Stimulated activated naive B cell treated with anti-CD40 and anti-IgM and Interleukin-4, amounts not matched to agents 10 μg/mL and 1 μg/mL and 100 μg/mL, for 72 hours (primary cell): ENCODE measurements at places on chromosomes 16 and 17.
A peak's percentile ranks its signal among the peaks of the same experiment; 100 is the strongest.

- no peak overlapping the region for H3K4me3 ChIP-seq
- peak overlapping the region; percentile 1 for H3K27ac ChIP-seq
- no peak for DNase-seq
- peaks cover 40% of the 10 kb centered on the region for H3K36me3 ChIP-seq
- no peaks in the 10 kb centered on the region for H3K27me3 ChIP-seq
Measured at GRCh38 chr16:89898201-89898967, 20.3 kb upstream of the MC1R start.

- H3K36me3 ChIP-seq: no peaks in the 10 kb centered on the region
- no peak overlapping the region for H3K27ac ChIP-seq
- no peak for DNase-seq
- H3K27me3 ChIP-seq: no peaks in the 10 kb centered on the region
- no peak overlapping the region for H3K4me3 ChIP-seq
Measured at GRCh38 chr16:35102780-35103403, 1643.5 kb downstream of the TP53TG3F start.

DNA sequence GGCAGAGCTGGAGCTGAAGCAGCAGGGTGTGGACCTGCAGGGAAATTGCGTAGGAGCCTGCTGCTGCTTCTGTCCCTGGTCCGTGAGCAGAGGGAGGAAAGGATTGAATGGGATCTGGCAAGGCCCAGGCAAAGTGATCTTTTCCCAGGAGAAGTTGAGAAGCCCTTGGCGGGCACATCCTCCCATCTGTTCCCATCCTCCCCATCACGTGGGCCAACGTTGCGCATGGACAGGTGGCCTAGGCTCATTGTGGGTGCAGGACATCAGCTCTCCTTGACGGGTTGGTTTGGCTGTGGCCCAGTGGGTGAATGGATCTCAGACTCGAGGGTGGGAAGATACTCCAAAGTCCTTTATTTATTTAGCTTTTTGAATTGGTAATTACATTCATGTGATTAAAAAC, 29.4 kb upstream of the POLR3E start:
- no peak overlapping the region for H3K27ac ChIP-seq
- no peaks in the 10 kb centered on the region for H3K4me1 ChIP-seq
- peaks cover 61% of the 10 kb centered on the region for H3K36me3 ChIP-seq
- H3K27me3 ChIP-seq: no peaks in the 10 kb centered on the region

GRCh38 chr17:75155191-75155601, 884 bp upstream of the JPT1 start:
- no peaks in the 10 kb centered on the region for H3K27me3 ChIP-seq
- peaks cover 17% of the 10 kb centered on the region for H3K36me3 ChIP-seq
- DNase-seq: no peak
- no peak overlapping the region for H3K4me3 ChIP-seq
- H3K27ac ChIP-seq: no peak overlapping the region

DNA sequence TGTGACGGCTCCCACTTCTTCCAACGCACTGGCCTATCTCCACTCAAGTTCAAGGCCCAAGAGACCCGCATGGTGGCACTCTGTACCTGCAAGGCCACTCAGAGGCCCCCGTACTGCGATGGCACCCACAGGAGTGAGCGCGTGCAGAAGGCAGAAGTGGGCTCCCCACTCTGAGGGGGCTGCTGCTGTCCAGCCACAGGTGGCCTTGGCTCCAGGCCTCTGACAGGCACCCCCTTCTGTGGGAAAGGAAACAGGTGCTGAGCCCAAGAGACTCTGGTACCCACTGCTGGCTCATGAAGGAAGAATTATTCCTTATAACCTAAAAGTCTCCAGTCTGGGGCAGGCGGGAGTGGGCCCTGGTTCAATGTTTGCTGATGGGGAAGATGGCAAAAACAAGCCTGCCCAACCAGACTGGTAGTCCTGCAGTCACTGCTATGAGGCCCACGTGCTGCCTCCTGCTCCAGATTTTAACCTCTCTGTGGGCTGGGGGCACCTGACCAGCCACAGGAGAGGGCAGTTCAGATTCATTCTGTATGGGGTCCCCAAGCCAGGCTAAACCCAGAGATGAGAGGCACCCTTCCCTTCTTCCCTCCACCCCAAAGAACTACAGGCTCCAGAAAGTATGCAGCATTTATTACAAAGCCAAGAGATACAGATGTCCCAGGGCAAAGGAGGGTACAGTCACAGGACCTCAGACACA, 3.3 kb downstream of the CISD3 start:
- H3K27me3 ChIP-seq: peaks cover 8% of the 10 kb centered on the region
- peak overlapping the region; percentile 52 for H3K27ac ChIP-seq
- H3K4me3 ChIP-seq: no peak overlapping the region
